GM12891 (cell line): ENCODE measurements at places on chromosomes 13 and 19.

- no peak for DNase-seq
These were observed 28.7 kb downstream of the TMEM161A start for GRCh38 chr19:19109601-19110000.

DNA sequence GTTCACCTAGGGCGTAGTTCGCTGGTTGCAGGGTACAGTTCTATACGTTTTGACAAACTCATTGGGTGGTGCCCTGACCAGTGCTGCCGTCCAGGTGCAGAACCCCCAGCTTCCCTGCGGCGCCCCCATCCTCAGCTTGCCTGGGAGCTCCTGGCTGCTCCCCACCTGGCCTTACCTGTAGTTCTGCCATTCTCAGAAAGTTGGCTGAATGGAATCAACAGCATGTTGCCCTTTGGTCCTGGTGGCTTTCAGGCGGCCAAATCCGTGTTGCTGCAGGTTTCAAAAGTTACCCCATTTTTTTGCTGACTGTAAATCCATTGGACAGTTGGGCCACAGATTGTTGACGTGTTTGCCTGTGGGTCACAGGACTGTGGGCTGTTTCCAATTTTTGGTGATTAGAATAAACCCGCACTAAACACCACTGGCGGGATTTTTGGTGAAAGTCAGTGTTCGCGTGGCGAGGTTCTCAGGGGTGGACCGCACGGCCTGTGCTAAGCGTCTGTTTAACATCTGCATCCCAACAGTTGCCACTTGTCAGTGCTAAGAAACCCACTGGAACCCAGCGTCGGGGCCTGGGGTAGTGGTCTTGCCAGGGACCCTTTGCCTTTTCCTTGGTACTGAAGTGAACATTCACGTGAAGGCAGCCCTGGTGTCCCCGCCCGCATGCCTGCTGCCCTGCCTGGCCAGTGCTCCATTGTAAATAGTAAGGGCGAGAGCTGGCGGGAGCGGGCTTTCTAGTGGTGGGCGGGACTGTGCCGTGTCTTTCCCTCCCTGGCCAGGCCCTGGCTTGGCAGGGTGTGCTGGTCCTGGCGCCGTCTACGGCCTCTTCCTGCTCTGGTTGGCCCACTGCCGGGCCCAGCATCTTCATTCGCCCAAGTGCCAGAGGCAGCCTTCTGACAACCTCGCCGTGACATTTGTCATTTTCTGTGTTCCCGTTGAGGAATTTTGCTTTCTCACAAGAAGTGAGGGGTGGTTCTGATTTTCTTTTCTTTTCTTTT, 3.3 kb downstream of the DOT1L start:
- no peak for DNase-seq

DNA sequence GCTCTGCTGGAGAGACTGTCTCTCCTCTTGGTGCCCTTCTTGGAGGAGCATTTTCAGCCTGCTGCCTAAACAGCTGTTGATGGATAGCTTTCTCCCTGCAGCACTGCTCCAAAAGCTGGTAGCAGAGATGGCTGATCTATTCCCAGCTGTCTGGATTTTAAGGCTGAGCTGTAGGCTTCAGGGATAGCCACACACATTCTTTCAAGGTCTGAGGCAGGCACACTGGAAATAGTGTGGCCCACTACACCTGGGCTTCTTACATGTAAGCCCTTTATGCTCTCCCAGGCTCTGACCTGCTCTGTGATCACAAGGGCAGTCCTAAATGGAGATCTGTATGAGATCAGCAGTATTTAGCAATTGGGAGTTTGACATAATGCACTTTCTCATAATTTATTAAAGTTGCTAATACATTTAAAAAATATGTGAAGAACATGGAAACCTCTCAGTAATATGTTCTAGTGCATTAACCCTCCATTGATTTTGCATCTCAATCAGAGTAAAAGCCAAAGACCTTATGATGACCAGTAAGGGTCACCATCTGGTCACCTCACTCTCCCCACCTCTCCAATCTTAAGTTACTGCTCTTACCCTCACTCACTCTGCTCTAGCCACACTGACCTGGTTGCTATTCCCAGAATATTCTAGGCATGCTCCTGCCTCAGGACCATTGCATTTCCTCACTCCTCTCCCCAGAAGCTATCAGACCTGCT, 91.6 kb downstream of the MBNL2 start:
- no peak for DNase-seq

DNA sequence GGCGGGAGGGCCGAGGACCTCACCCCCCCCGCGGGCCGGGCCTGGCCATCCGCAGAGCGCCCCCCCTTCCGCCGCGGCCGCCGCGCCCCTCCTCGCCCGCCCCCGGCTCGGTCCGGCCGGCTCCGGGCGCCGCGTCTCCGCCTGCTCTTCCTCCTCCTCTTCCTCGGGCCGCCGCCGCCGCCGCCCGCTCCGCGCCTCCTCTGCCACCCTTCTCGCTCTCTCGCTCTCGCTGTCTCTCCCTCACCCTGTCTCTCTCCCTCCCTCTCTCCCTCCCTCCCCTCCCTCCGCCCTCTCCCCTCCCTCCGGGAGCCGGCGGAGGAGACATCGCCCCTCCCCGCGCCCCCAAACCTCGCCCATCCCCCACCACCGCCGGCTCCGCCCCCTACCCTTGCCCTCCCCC, at the start of gene SHANK1:
SHANK1 (minus strand) TSS at position 237 of the 400 bp plus-strand sequence. CDS start 2,883 bp downstream, outside the sequence.
- DNase-seq: no peak

DNA sequence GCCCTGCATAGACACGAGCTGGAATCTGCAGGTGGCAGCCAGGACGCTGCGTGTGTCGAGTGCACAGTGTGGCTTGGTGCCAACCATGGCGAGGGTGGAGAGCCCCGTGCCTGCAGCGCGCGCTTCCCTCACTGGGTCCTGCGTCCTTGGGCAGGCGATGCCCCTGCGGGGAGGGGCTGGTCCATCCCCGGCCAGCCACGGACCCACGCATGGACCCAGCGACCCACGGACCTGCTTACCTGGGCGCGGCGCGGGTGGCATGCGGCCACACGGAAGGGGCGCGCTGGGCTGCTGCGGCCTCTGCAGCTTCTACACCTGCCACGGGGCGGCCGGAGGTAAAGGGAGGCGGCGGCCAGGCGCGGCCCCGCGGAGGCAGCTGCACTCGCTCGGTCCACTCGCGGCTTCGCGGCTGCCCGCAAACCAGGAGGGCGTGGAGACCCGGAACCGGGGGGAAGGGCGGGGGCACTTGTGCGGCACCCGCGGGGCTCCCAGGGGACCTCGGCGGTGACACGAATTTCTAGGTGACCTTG, 569 bp upstream of the MCF2L start:
- no peak for DNase-seq

DNA sequence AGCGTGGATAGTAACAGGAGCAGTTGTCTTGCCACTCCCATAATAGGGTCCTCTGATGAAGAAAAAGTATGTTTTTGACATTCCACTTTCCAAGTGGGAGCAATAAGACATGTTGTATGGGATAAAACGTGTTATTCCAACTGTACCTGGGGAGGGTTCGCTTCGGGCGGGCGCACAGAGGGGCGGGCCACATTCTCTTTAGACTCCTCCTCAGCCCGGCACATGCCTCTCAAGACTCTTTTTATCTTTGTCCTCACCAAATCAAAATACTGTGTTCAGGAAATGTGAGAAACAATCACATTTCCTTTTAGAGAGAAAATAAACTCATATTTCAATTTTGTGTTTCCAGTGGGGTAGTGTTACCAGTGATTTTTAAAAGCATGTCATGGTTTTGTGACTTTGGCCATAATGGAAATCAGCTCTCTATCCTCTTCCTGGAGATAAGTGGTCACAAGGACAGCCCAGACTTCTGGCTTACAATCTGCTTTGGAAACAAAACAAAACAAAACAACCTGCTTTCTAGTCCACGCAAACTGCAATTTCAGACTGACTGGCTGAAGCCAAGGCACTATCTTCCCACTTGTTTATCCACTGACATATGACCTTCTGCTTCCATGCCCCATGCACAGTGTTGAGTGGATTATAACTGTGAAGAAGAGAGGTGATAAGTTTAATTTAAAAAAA, 276.1 kb downstream of the NALCN start:
- no peak for DNase-seq

- DNase-seq: no peak
These were observed 145.6 kb downstream of the SOX1 start for GRCh38 chr13:112212533-112212932.

DNA sequence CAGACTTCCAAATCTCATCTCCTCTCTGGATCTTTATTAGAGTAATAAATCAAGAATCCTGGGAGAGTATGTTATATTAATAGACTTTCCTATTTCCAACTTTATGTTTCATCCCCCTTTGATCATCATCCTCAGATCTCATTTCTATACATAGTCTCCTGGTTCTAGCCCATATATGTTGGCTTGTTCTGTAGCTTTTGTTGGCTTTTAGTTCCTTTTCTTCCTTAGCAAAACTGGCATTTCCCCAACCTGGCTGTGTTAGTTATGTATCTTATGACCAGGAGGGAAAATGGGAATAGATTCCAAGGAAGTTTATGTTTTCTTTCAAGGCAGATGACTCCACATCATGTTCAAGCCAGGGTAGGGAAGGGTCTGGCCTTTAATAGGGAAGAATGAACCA, 2464.5 kb downstream of the PCDH9 start:
- DNase-seq: no peak

DNA sequence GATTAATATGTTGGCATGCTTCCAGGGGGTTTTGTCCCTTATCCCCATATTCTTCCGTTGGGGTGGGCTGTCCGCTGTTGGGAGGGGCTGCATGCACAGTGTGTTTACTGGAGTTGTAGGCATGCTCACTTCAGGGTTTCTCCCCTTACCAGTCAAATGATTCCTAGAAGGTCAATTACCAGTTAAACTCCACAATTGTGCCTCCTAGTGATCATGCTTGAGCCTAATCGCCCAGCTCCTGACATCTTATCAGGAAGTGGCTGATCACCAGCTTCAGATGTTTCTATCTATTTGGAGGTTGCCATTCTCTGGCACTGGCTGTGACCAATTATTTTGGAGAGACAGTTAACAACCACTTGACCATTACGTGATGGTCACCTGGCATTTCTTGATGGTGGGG, 1090.0 kb downstream of the SLITRK5 start:
- DNase-seq: no peak

GRCh38 chr13:110637275-110637674, 21.9 kb downstream of the NAXD start:
- no peak for DNase-seq

DNA sequence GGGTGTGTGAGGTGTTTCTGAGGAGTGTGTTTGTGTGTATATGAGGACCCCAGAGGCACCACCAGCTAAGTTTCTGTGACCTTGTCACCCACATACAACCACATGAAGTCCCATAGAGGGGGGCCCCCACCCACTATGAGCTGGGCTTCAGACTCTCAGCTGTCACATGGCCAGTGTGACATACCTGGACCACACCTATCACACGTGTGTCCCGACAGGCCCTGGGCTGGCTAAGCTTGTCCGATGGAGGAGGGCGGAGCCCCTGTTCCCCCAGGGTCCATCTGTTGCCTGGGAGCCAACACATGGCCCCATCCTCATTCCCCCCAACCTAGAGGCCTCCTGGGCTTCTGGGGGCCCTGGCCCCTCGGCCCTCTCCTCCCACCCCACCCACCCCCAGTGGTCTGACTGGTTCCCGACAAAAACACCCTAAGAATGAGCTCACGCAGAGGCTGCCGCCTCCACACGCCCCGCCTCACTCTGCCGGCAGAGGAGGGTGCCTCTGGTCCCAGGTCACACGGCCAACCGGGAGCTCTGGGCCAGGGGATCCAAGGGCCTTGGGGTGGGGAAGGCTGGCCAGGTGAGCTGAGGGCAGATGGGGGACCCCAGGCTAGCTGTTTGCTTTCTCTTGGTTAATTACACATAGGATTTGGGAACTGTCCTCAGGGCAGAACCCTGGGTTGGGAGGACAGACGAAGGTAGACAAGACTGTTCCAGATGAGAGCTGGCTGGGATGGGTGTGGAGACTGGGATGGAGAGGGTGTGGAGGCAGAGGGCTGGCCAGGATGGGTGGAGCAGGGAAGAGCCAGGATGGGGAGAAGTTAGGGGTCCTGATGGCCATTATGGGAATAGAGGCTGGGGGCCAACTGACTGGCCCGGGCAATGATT, 4.3 kb downstream of the KLC3 start:
- DNase-seq: no peak

- no peak for DNase-seq
These were observed 2.7 kb upstream of the PLA2G4C start for GRCh38 chr19:48113190-48113917.

GRCh38 chr19:30651066-30651465, 278.9 kb downstream of the ZNF536 start:
- no peak for DNase-seq
